AG09309 (cell line): ENCODE measurements at places on chromosomes 2 and 18.

DNA sequence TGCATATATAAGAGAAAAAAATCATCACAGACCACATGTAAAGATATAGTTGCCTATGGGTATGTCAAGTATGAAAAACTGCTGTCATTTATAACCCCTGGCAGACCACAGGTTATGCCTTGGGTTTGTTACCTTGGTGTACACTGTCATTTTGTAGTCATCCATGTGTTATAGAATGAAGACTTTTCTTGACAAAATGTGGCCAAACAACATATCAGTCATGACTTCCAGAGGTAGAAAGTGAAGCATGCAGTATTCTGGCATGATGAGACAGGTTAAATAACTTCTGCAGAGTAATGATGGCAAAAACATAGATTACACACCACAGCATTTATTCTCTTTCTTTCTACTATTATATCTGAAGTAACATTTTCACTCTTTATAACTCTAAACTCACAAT, 74.9 kb upstream of the NEUROD1 start:
- DNase-seq = no peak

DNA sequence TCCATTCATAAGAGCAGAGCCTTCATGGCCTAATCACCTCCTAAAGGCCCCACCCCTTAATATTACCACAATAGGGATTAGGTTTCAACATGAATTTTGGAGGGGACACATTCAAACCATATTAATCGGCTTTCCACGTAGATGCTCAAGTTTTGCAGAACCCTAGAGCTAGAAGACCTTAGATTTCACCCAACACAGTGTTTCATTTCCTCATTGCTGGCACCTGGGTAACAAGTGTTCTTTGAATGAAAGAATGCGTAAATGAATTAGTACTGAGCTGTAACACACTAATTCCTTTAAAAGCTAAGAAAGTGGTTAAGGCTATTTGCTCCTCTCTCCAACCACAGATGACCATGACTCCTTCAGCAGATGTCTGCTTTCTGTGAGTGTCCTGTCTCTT, 252.5 kb downstream of the SMAD2 start:
- no peak for DNase-seq

DNA sequence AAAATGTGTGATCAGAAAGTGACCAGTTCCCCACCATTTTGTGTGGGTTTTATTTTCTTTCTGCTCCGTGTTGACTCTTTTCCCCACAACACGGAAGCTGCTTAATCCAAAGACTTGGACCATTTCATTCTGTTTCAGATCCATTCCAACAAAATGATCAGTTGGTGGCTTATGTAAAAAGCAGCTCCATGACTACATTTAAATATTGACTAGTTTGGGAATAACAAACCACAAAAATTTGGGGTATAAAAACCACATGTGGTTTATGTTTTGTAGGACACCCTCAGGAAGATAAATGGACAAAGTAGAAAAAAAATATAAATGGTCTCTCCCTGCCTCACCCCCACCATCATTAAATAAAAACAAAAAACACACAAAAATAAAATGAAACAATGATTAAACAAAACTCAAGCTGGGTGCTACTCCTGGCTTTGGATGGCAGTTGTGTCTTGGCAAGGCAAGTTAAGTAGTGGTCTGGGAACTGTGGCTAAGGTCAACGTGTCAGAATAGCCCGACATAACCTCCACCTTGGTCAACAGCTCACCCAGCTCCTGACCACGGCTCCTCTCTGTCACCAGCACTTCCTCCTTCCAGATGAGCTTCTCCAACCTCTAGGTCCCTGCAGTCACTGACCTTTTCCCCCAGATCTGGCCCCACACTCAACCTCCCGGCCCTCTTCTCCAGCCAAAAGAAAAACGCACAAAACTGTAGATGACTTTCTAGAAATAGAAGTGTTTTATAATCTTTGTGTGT, 12.8 kb upstream of the WIPF1 start:
- no peak for DNase-seq

GRCh38 chr18:32542221-32542798, 71.6 kb upstream of the GAREM1 start:
- peak; percentile 4 for DNase-seq

GRCh38 chr2:127080938-127081755, 25.8 kb downstream of the BIN1 start:
- DNase-seq = no peak

DNA sequence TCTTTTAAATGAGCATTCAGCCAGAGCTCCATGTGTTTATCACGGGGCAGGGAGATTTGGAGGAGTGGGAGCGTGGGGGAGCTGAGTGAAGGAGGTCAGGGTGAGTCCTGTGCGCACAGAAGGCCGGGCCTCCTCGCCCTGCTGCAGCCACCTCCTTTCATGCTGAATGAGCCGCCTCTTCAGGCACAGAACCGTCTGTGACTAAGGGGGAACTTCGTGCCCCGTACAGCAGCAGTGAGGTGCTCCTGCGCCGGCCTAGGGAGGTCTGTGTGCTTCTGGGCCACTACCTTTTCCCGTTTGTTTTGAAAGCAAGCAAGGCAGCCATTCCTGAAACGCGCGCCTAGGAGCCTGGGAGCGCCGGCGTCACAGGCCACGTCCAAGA, 27.1 kb upstream of the ZNF516 start:
- DNase-seq = no peak

DNA sequence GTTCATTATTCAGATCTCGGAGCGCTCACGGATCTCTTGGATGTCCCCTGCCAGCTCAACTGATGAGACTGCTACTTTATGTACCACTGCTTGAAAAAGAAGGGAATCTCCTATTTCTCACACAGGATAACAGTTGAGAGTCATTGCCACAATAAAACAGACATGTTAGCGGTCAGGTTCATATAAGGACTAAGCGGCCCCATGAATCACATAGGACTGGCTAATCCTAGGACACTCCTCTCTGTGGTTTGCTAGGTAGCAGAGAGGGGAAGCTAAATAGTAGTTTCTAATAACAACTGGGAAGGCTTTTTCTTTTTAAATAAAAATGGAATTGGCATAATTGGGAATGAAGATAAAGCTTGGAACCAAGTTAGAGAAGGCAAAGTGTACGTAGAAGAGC, 15.9 kb upstream of the TGFA start:
- DNase-seq = no peak

DNA sequence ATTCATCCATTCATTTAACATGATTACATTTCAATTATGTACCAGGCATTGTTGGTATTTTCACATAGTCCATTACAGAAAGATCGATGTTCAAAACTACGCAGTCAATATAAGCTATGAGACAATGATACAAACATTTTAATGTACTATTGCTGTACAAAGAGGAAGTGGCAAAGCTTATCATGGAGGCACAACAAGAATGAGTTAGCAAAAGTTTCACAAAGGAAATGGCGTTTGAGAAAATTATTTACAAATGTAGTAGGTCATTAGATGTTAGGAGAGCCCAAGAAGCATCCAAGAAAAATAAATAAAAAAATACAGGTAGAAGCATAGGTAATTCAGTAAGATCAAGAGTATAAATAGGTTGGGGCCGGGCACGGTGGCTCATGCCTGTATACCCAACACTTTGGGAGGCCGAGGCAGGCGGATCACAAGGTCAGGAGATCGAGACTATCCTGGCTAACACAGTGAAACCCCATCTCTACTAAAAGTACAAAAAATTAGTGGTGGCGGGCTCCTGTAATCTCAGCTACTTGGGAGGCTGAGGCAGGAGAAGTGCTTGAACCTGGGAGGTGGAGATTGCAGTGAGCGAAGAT, 1730.8 kb upstream of the CELF4 start:
- no peak for DNase-seq
